Skeletal muscle tissue (tissue), 5 donors: ENCODE measurements at places on chromosomes 2 and 18. TPM values are rescaled to one million over a fixed set of nuclear protein-coding genes. Genes with fewer than 3 reads are reported as not detected.

Gene CRYBA2
- not detected for total RNA-seq

Gene C2orf72
- 1.0 TPM for total RNA-seq

Gene CRYGC
- not detected for total RNA-seq

Gene KCNIP3
- 2.1 TPM for total RNA-seq

Gene NTSR2
- not detected for total RNA-seq

Gene REG3A
- total RNA-seq, result not detected

Gene SLC66A3
- total RNA-seq, result 20.9 TPM

Gene SNED1
- total RNA-seq, result 4.7 TPM

Gene MALL
- 8.9 TPM for total RNA-seq

Gene PAPOLG
- total RNA-seq, result 10.4 TPM

Gene GKN1
- not detected for total RNA-seq

Gene KYNU
- 1.0 TPM for total RNA-seq

Gene KCNG2
- total RNA-seq, result 0.52 TPM

Gene PSD4
- total RNA-seq, result 1.6 TPM

Gene UGT1A10
- total RNA-seq, result not detected

Gene ABCG8
- total RNA-seq, result under 0.01 TPM

Gene KLHL14
- total RNA-seq, result 0.52 TPM

Gene ZSWIM2
- total RNA-seq, result not detected

Gene TNFRSF11A
- 8.9 TPM for total RNA-seq

Gene CENPA
- total RNA-seq, result 2.6 TPM

Gene ST6GAL2
- 3.1 TPM for total RNA-seq

Gene PROKR1
- 0.52 TPM for total RNA-seq

Gene RAB31
- 16.7 TPM for total RNA-seq

Gene EGR4
- not detected for total RNA-seq
